AG08396 (cell line): ENCODE measurements at places on chromosomes 1 and 21.
A peak's percentile ranks its signal among the peaks of the same experiment; 100 is the strongest.

DNA sequence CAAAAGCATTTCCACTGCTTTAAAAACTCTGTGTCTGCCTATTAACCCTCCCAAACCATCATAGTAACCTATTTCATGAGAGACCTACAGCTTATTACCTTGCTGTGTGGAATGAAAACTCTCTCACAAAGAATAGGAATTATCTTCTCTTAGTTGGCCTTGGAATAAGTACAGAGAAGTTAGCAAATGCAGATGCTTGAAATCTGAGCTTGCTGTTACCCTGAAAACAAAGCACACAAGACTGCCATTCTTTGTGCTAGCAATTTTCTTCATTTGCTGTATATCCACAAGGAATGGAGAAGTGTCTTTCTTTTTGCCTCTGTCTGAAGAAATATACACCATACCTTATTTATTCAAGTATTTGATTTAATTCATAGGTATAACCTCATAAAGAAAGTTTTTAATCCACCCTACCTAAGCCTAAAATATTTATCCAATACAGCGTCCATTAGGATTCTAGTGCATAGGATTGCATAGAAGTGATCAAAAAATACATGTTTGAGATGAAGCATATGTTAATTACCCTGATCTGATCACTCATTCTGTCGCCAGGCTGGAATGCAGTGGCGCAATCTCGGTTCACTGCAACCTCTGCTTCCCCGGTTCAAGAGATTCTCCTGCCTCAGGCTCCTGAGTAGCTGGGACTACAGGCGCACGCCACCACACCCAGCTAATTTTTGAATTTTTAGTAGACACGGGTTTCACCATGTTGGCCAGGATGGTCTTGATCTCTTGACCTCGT, 451.1 kb downstream of the LTN1 start:
- DNase-seq: no peak

- no peak for DNase-seq
Observed at GRCh38 chr1:59699227-59699847, 115.4 kb upstream of the HOOK1 start.

- peak; percentile 47 for DNase-seq
Observed at GRCh38 chr21:15058854-15059263, 5.9 kb downstream of the NRIP1 start.

DNA sequence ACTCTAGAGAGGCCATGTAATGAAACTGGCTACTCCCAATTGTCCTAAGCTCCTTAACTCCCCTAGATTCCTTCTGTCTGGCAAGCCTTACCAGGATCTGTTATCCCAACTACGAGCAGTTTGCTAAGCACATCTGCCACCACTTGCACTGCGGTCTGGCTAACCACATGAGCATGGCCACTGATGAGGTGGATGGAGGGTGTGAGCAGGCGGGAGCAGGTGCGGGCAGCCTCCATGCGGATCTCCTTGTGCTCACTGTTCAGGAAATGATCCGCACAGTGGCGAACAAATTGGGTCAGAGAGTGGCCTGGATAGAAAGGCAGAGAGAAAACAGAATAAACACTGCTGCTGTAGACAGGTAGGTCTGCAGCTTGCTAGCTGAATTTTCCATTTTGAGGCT, 24.0 kb downstream of the MTOR start:
- no peak for DNase-seq

DNA sequence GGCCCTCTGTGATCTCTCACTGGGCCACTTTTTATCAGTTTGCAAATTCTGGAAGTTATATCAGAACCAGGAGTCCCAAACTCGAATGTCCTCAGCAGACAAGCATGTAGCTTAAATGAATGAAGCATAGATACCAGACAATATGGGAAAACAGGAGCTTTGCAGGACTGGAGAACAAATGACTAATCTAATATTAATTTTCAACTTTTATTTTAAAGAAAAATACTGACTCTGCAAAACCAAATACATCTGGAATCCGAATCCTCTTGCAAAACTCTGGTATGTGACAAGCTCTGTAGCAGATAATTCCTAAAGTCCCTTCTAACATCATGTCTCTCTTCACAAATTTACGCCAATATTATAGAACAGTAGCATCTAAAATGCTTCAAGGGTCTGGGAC, 427.4 kb downstream of the TTLL7 start:
- no peak for DNase-seq

DNA sequence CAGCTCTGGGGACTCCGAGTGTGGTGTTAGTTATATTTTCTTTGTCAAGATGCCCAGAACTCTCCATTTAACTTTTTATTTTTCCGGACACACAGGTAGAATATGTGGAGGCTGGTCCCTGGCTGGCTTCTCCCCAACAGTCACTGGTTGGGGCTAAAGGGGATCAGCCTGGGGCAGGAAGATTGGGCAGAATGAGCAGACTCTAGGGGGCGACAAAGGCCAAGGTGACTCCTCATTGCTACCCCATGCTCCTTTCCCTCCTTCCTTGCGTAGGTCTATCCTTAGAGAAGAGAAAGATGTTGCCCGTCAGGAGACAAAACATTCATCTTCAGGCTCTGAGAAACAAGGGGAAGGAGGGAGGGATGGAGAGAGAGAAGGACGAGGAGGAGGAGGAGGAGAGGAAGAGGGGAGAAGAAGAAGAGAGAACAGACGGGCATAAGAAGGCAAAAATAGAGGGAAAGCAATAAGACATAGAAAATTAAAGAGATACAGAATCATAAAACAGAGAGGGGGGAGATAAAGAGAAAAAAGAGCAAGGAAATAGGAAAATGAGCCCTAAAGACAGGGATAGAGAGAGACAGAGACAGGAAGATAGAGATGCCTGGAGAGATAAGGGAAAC, 89.9 kb downstream of the FOXD2 start:
- DNase-seq: no peak

DNA sequence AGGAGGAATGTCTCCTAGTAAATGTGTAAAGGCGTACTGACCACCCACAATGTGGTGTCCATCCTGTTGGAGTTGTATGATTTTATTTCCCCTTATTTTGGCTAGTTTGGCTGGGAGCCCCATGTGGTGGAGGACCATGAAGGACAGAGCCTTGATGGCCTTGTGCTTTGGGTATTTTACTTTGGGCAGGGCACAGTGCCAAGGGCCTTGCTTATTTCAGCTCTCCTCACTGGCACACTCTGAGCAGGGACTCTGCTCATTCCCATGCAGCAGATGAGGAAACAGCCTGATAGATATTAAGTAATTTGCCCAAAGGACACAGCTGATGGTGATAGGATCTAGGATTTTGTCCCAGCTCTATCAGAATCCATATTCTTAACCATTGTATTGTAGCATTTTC, 50.2 kb downstream of the SMYD2 start:
- DNase-seq: no peak

- no peak for DNase-seq
Observed at GRCh38 chr1:72122099-72122880, 160.0 kb downstream of the NEGR1 start.

GRCh38 chr1:103112546-103112945, 4.2 kb upstream of the COL11A1 start:
- DNase-seq: no peak

- no peak for DNase-seq
Observed at GRCh38 chr1:204266504-204267034, 52.8 kb upstream of the GOLT1A start.

DNA sequence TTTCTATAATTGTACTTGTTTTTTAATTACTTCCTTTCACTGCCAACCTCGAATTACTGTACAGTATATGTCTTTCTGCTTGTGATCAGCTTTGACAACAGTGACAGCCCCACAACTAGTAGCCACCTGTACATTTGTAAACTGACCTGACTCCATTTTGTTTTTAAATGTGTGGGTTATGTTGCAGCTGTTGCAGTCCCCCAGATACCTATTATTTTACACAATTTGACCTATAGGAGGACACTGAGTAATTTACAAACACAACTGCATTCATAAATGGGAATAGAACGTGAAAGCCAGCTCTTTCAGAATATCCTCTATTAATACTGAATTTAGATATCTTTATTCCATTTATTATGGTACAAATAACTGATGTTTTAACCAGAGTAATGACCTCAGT, 2.5 kb upstream of the VAMP3 start:
- no peak for DNase-seq

DNA sequence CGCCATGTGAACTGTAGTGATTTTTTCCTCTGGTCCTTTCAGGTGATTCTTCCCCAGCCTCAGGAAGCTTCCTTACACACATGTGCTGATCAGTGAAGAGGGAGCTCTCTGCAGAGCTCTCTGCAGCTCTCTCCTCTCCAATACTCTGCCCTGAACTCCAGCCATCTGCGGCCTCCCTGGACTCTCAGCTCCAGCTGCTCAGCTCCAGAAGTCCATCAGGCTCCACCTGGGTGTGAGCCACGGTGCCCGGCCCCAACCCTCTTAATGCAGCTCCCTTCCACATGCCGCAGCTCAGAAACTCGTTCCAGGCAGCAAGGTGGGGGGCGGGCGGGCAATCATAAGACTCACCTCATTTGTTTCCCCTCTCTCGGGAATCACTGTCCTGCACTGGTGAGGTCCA, 30.9 kb upstream of the RPL11 start:
- no peak for DNase-seq

DNA sequence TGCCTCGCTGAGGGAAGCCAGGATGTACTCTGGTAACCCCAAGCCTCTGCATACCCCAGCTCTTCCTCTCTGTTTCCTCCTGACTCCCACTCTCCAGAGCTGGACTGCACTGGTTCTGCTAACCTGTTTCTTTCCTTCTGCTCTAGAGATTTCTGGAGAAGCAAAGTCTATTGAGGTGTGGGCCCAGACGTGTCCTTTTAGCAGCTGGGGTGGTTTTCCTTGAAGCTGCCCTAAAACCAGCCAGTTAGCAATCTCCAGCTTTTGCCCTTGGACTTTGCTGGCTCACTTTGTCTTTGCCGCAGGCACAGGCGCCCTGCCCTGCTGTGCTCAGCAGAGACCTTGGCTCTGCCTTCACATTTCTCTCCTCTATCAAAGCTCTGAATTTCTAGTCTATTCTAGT, 171.8 kb upstream of the IVNS1ABP start:
- DNase-seq: no peak

DNA sequence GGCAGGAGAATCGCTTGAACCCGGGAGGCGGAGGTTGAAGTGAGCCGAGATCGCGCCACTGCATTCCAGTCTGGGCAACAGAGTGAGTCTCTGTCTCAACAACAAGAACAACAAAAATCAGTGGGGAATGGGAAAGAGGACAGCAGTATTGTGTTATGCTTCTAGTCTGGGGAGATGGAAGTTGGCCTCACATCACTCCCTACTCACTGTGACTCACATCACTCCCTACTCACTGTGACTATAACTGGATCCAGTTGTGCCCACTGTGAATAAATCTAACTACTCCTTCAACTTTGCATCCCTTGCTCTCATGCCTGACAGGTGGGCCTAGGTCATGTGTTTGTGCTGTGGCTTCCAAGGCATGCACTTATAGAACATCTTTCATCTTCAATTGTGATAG, 285.4 kb upstream of the USP24 start:
- no peak for DNase-seq

GRCh38 chr1:7931446-7931812, 9.2 kb downstream of the TNFRSF9 start:
- DNase-seq: no peak
